ENCODE measurements at places on chromosomes 7 and 10.

DNA sequence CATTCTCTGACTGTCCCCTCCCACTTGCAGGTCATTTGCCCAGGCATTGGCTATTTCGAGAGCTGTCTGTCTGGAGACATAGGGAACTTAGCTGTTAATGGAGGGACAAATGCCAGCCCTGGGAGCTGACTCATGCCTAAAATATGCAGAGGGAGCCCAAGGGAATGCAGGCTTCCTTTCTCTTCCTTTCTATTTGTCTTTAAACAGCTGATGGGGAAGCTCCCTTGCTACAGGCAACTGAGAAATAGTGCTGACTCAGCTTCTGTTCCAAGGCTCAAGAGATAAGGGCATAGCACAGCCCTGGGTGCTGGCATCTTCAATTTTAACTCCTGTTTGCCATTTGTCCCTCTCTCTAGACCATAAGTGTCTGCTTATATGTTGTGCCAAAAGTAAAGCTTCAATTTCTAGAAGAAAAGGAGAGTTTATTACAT is 82.7 kb upstream of the C1GALT1 start:
- peak; percentile 65 for DNase-seq

DNA sequence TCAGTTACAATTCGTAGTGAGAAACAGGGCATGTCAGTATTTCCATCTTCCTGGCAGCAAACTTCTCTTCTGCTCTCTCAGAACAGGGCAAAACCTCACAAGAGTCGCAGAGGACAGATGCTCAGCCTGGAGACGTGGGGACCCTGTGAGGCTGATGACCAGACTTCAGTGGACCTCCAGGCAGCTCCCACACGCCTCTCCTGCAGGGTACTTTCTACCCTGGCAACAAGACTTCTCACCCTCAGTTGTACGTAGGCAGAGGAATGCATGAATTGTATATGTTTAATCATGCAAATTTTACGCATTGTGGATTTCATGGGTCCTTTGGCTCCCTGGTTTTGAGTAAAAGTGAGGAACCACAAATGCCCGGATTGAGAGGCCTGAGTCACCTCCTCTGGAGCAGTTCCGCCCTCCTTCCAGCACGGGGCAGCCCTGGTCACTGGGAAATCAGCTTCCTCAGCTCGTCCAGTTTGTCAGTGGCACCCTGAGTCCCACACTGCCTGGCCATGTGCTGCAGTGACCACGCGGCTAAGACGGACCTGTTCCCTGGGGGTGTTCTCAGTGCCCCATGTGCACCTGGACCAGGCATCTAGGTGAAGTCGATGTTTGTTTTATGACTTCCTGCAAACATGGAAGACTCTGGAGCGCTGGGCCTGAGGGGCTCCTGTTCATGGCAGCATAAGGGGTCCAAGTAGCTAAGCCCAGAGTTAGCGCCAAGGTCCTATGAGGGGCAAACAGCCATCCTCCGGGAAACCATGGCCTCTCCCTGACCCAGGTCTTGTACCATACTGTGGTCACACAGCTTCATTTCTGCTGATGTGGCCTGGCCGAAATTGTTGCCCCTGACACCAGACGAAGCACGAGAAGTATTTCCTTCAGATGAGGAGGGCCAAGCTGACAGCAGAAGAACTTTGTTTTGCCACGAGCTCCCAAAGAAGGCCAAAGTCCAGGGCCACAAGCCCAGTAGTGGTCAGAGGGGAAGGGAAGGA is 165.1 kb downstream of the TNS3 start:
- no peak for DNase-seq

- no peak for DNase-seq
Observed at GRCh38 chr7:107130487-107131220, 38.1 kb upstream of the HBP1 start.

GRCh38 chr7:151340794-151341356 is 737 bp upstream of the NUB1 start:
- no peak for DNase-seq

- DNase-seq, result no peak
Observed at GRCh38 chr10:123741146-123741545, 75.0 kb downstream of the GPR26 start.

DNA sequence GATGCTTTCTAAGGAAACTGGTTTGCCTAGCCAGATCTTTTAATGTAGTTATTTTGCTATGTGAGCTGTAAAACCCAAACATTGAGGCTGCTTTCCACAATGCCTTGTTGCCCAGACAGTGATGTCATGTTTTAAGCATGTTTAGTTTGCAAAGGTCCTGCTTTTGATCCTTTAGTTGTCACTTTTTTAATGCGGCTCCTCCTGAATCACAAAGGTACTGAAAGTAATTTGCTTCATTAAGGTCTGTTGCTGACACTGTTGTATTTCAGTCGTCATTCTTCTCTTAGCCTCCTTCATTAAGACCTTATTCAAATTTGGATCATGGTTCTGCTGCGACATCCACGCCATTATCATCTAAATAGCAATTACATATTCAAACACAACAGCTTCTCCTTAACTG is 10.6 kb downstream of the RPA3 start:
- no peak for DNase-seq

- no peak for DNase-seq
Observed at GRCh38 chr7:77895905-77896304, 97.3 kb downstream of the PHTF2 start.

DNA sequence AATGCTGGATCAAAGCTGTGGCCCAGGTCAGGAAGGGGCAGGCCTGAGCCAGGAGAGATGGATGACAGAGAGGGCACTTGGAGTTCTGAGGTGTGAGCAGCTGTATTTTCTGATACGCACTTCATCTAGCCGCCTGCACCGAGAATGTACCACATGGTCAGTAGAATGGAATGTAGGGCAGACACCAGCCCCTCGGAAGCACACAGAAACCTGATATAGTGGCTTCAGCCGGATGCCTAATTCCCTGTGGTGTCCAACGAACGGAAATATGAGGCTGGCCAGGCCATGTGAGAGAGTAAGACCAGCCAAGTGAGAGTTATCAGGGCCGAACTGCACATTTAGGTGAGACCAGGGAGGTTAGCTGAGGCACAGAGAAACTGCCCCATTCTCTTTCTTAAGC is 46.7 kb upstream of the PLCE1 start:
- DNase-seq, result peak; percentile 40

DNA sequence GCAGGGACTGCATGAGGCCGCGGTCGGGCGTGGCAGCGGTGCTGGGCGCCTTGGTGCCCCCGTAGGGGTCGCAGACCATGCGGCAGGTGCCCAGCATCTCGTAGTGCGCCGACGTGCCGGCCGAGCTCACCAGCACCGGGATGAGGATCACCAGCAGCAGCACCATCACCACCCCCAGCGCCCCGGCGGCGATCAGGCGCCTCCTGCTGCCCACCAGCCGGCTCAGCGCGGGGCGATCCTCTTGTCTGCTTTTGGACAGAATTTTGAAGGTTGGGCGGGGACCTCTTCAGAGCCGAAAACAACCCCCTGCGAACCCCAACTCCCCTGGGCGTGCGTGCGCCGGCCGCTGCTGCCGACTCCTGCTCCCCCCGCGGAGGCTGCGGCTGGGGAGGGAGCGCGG is 779 bp downstream of the C1QL3 start:
- peak; percentile 18 for DNase-seq

GRCh38 chr10:80196270-80196949 is 8.9 kb downstream of the ANXA11 start:
- DNase-seq, result no peak

DNA sequence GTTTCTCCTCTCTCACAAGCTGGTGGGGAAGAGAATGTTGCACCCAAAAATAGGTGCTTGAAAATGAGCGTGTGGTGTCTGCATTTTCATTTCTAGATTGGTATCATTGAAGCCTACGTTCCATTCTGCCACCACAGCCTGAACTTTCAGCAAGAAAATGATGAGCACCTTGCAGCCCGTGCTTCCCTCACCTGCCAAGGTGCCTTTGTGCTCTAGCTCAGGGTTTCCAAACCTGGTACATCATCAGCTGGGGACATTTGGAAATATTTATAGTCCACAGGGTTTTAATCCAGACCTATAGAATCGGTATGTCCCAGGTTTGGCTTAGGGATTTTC is 701.2 kb downstream of the AUTS2 start:
- DNase-seq, result no peak

GRCh38 chr10:43339136-43339535 is 32.3 kb upstream of the FXYD4 start:
- DNase-seq, result no peak

DNA sequence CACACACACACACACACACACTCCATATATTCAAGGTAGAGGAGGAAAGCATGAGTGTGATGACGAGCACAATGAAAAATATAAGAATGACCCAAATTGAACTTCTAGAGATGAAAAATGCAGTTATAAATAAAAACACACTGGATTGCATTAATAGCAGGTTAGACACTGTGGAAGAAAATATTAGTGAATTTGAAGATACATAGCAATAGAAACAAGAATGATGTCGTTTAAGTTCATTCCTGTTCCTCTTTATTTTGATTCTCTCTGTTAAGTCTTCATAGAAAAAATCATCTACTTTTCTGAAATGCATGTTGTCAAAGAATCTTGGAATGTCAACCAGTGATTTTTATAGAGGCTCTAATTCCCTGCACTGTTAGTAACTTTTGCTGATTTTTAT is 78.4 kb downstream of the BTAF1 start:
- DNase-seq, result no peak

DNA sequence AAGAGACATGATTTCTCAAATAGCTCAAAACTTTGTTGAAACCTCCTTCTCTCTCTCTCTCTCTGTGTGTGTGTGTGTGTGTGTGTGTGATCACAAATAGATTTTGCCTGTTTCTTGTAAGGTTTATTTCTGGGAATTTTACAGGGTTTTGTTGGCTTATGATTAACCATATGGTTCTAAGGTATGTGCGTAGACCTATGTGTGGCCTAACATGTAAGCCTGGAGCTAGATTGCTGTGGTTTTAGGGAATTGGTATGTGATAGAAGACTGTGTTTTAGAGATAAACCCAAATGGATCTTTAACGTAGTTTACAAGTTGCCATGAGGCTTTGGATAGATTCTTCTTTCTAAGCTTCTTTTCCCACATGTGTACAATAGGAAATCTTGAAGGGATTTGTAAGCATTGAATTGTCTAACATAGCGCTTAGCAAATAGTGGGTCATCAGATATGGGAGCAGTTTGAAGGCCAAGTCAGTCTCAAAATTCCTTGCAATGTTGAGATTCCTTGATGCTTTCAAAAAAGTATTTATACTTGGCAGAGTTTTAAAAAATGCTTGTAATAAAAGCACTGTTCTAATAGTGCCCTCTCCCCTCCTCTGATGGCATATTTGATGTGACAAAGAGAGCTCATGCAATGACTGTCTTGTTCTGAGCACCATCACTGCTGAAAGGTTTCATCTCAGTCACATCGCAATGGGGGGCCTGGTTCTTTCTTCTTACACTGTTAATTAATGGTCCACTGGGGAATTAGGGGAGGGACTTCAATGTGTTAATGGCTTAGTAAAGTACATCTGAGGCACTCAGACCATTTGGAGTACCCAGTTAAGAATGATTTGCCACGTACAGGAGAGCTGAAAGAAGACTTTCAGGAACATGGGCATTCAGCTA is 118.2 kb downstream of the SNX10 start:
- DNase-seq, result no peak

- no peak for DNase-seq
Observed at GRCh38 chr7:151274396-151274795, 25.9 kb upstream of the SMARCD3 start.

DNA sequence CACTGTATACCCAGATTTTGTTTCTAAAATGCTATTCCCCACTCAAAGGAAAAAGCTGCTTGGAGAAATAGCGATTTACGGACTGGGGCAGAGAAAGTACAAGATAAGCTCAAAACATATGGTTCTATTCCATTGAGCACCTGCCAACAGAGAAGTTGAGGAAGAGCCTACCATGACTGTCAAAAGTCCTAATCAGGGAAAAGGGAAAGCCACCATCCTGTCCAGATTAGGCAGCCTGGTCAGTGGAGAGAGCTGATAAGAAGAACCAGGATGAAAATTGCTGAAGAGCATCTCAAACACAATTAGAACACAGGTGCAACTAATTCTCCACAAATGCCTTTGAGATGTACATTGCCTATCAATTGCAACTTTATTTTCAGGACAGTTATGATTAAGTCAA is 104.1 kb downstream of the MYOF start:
- no peak for DNase-seq

DNA sequence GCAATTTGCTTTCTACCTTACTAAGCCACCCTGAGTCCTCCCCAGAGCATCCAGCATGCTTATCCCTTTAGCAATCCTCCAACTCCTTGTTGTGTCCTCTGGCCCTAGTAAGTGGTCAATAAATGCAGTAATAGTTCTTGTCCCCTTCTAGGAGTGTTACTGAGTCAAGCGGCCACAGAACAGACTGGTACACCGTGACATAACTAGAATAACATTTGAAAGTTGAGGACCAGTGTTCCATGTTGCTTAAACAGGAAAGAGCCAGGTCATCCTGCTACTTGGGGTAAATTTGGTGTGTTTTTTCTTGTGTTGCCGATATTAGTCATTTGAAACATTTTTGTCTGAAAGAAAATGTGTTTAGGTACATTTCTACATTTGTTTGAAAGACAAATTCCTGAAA is 4.8 kb upstream of the CDK6 start:
- no peak for DNase-seq

DNA sequence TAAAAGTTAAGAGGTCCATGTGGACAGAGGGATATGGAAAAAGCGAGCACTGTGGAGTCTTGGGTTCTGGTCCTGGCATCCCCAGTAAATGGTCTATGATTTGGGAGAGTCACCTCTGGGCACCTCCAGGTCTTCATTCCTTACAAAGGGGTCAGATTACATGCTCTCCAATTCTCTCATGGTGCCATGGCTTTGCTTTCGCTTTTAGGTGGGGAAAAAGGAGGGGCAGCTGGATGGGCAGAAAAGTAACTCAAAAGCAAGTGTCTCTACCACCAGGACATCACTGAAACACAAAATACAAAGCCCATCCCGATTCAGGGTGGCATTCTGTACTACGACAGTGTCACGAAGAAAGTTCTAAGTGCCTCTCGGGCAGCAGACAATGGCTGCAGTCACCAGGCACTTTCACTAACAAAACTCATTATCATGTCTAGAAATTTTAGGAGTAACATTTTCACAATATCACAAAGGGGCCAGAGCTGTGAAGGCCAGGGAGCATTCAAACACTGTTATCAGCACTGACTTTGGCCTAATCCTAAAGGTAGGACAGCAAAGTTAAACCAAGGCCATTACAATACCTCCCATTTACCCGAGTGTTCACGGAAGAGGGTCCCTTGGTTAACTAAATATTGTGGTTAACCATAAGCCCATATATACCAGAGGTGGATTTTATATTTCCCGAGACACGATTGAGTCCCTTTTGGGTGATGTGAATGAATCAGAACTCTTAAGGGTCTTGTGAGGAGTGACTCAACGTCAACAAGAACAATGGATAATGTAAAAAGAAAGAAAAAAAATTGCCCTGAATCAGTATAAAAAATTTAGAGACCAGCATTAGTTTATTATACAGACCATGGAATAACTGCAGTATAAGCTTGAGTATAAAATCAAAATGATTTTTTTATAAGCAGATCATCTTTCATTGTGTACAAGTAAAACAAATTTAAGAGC is 2.5 kb downstream of the PSAP start:
- no peak for DNase-seq

GRCh38 chr7:28955718-28956607 is 2.2 kb downstream of the TRIL start:
- DNase-seq, result peak; percentile 81

- no peak for DNase-seq
Observed at GRCh38 chr7:157268540-157268939, 68.3 kb upstream of the DNAJB6 start.

- no peak for DNase-seq
Observed at GRCh38 chr7:30888747-30889146, 22.9 kb upstream of the AQP1 start.

Measured in left ventricle myocardium inferior (tissue), 1 donor.